Right atrium auricular region (tissue), 2 donors: ENCODE measurements at places on chromosomes 2 and 18.

GRCh38 chr2:86003967-86004366 lies 101.7 kb downstream of the POLR1A start:
- DNase-seq: no peak

GRCh38 chr2:169007941-169008340 lies 23.2 kb downstream of the ABCB11 start:
- no peak for DNase-seq

DNA sequence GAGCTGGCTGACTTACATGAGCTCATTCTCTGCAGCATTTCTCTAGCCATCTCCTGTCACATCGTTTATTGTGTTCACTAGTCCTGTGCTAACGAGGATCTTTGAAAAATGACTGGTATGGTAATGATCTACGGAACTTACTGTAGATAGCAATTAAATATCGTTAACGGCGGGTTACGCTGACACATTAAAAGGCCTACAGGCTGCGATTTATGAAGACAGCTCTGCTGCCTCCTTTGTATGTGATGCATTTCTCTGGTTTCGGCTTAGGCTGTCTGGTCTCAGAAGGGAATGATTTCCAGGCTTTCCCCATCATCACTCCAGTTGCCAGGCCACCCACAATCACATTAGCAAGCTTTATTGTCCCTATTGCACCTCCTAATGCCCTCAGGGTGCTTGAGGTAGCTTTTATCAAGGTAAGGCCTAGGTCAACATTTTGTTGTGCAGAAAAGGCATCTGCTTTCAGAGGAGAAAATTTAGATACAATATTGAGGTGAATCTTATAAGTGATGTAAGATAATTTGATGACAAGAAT lies 284.4 kb downstream of the SOX11 start:
- no peak for DNase-seq

DNA sequence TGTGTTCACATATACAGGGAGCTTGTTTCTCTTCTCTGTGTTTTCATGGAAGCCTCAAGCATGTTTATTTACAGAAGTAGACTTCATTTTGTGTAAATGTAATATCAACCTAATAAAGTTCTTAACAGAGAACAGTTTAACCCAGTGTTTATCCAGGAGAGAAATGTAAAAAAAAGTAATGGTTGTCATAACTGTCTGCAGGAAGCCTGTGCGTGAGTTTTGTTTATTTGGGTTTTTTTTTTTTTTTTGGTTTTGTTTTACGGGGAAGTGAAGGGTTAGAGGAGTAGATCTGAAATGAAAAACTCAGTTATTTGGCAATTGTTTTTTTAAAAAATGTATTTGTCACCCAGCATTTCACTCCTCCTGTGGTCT lies 124.7 kb downstream of the RAPGEF4 start:
- DNase-seq: no peak

- DNase-seq: no peak
These were observed 320.1 kb upstream of the KYNU start for GRCh38 chr2:142557391-142557790.

GRCh38 chr2:317501-318424 lies 29.9 kb upstream of the ALKAL2 start:
- DNase-seq: no peak

DNA sequence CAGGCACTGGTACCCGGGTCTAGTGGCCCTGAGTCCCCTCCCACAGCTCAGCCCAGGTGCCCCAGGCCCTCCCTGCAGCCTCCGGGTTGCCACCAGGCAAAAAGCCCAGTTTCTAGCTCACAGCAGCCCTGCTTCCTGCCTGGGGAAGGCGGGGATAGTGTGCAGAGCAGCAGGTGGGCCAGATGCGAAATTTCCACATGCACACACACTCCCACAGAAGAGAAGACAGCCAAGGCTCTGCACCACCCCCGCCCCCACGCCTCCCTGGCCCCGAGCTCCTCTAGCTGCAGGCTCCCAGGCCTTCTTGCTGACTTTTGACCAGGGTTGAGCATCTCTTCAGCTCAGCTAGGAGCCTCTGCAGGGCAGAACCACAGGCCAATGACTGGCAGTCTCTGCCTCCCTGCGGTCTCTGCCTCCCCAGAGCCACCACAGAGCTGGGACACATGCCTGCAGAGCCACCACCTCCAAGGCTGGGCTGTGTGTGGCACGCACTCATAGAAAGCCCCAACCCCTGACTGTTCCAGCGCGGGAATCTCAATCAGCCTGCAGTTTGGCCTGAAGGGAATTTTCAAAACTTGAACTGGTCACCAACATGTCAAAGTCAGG lies 7.2 kb downstream of the SLC66A2 start:
- DNase-seq: no peak

DNA sequence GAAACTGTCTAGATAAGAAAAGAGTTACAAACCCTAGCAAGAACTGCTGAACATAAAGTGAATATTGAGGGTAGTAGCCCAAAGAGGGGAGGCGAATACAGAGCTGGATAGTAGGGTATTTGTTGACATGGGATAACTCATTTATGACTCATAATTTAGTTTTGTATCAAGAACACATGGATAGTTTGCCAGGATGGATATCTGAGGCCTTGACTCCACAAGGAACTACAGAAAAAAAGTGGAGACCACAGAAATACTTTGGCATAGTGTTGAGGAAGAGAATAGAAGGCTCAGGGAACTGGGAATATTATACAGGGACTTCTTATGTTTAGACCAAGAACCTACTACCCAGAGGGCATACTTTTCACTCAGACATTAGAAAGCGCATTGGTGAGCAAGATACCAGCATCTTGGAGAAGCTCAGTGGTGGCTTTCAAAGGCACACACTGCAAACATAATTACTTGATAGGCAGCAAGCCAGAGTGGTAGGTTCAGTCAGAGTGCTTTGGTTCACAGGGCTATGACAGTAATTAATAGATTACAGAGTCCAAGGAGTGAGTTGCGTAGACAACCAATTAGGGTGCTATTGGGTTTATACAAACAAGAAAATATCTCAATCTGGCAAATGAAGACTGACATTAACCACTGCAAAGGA lies 51.9 kb upstream of the ZBTB7C start:
- DNase-seq: no peak

- no peak for DNase-seq
These were observed 143.8 kb upstream of the ARL4C start for GRCh38 chr2:234640657-234641056.

- DNase-seq: no peak
These were observed 11.3 kb downstream of the LRPPRC start for GRCh38 chr2:43984533-43984932.

GRCh38 chr2:6352906-6353515 lies 512.7 kb downstream of the CMPK2 start:
- no peak for DNase-seq

- DNase-seq: no peak
These were observed 142.8 kb upstream of the ID2 start for GRCh38 chr2:8538931-8539621.

DNA sequence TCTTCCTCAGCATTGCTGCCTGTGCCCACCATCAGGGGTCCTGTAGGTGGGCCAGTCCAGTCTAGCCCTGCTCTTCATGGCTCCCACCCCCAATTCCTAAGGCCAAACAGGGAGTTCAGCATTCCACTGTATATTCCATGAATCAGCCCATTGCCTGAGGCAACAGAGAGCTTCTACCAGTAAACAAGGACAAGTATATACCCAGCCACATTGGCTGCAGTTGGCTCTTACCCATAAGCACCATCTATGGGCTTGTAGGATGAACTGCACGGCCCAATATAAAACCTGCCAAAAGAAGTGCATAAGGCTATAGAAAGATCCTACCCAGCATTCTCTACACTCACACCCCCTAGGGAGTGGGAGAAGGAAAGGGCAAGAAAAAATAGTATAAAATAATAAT lies 95.1 kb upstream of the SALL3 start:
- no peak for DNase-seq

DNA sequence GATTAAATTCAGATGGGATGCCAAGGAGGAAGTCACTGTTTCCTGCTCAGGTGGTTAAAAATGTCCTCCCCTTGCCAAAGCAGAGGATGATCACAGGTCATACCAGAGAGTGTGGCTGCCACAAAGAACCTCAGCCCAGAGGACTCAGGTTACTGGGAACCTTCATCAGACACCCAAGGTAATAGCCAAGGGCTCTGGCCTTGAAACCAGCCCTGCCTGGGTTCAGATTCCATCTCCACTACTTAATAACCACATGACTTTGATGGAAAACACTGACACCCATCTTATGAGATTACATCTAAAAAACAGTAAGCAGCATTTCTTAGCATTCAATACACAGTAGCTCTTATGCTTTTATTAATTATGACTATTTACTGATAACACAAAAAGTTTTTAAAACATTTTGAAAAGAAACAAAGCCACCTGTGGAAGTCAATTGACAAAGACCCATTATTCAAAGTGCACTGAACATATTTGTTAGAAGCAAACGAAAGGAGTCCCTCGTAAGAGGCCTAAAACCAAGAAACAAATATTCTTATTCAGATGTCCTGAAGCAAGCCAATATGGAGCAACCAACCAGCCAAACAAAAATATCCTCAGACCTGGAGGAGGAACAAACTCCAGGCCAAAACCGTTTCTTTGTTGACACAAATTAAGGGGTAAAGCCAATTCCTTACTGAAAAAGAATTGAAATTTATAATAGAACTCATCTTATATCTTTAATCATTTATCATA lies 241.5 kb downstream of the RNF152 start:
- DNase-seq: no peak

DNA sequence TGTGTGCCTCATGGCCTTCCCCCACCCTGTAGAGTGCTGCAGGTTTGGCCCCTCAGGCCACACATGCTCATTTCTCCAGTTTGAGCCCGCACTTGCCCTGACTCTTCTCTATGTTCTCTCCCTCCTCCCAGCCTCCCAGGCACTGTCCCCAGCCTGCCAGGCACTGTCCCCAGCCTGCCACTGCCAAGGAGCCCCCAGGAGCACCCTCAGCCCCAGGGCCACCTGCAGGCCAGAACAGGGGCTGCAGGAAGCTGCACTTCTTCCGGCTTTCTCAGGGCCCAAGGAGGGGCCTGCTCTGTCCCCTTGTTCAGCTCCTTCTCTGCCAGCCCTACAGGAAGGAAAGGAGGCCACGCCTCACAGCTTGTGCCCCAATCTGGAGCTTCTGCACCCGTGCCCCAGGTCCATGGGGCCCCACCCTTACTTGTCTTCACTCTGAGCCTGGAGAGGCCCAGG lies 31.6 kb downstream of the CYP26B1 start:
- no peak for DNase-seq

DNA sequence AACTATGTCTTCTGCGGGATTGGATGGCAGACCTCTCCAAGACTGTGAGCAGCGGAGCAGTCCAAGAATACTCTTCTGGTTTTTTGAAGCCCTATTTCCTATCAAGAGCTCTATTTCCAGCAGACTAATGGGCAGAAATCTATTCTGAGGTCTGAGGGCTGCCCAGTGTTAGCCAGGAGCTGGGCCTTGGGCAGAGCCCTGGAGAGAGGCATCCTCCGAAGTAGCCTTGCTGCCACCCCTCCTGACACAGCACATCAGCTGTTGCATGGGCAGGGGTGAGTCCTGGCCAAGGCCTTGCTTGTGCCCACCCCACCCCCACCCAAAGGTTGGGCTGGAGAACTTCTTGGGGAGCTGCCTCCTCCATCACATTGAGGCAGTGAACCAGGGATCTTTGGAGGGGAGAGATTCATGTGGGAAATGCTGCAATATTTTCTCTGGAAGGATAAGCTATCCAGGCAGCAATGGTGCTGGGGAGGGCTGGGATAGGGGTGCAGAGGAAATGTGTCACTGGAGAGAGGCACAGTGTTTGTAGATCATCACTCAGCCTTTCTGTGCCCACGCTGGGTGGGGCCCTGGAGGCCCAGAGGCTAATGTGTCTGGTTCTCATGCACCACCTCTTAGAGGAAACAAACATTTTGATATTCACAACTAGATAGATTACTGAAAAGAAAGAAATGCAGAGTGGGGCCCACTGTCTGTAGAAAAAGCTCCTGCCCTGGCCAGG lies 104.7 kb downstream of the VSNL1 start:
- DNase-seq: no peak

DNA sequence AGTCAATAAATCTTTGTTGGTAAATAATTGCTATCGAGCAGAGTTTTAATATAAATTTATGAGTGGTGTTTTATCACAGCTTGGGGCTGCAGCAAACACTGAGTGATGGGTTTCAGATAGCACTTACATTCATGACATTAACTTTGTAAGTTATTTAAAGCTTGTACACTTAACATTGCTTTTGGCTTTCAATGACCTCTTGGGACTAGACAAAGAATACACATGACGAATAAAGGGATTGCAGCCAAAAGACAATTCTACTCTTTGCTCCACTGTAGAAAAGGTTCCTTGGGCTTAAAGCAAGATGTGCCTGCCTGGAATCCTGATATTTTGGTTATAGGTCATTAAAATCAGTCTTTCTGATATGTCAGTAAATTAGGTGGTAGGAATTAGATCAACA lies 299.5 kb downstream of the GBX2 start:
- no peak for DNase-seq

GRCh38 chr2:24919037-24919505 lies 966 bp downstream of the ADCY3 start:
- no peak for DNase-seq

DNA sequence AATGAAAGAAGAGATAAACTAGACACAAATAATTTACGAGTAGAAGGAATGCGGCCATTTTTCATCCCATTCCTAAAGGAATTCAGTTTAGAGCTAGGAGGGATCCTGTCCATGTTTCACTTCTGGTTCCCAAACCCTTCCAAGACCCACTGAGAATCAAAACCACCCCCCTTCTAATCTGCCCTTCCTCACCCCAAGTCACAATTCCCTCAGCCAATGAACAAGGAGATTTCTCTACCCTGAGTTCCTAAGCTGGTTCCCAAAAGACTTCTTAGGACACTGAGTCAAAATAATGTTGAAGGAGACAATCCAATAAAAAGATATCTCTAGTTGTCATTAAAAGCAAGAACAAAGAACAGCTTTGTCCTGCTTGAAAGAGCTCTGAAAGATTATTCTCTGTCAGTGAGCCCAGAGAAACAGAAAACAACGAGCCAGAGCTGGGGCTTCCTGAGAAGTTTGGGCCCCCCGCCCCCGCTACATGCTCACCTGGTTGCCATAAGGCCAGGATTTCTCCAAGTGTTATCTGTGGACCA lies 45.7 kb downstream of the STK39 start:
- DNase-seq: no peak

DNA sequence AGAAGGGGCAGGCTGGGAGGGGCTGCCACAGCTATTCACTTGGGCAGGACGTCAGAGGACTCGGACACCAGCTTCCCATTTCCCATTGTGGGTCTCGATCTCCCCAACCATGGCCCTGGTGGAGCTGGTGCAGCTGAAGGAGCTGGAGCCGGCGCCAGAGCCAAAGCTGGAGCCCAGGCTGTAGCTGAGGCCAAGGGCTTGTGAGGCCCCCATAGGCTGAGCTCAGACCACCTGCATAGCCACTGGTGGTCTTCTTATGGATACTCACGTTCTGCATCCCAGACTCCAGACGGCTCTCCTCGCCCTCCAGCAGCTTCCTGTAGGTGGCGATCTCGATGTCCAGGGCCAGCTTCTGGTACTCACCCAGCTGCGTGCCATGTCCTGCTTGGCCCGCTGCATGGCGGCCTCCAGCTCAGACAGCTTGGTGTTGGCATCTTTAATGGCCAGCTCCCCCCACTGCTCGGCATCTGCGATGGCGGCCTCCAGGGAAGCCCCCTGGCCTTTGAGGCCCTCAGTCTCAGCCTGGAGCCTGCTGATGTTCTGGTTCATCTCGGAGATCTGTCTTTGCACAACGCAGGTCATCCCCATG lies 6.0 kb upstream of the CDK5R2 start:
- no peak for DNase-seq

- DNase-seq: no peak
These were observed 4.8 kb upstream of the ID2 start for GRCh38 chr2:8676921-8677645.
